ENCODE measurements at places on chromosomes 3 and 15.

DNA sequence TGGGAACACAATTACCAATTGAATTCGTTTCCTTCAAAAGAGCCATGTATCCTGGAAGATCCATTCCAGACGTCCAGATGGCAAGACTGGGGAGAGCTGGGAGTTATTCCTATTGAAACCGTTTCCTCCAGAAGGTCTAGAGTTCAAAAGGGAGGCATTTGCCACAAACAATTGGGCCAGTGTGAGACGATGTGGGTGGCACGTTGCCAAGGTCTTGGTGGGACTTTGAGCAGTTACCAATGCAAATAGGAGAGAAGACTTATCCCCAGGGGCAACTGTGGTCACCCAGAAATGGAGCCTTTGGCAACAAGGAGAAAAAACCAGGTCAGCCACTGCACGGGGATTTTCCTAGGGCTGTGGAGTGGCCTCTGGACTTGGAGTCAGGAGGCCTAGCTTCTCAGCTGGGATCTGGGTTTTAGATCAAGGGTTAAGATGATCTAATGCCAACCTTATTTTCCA, 29.6 kb upstream of the TLE3 start:
- peak; percentile 40 for DNase-seq

GRCh38 chr3:117499189-117499870, 789.8 kb downstream of the TUSC7 start:
- no peak for DNase-seq

DNA sequence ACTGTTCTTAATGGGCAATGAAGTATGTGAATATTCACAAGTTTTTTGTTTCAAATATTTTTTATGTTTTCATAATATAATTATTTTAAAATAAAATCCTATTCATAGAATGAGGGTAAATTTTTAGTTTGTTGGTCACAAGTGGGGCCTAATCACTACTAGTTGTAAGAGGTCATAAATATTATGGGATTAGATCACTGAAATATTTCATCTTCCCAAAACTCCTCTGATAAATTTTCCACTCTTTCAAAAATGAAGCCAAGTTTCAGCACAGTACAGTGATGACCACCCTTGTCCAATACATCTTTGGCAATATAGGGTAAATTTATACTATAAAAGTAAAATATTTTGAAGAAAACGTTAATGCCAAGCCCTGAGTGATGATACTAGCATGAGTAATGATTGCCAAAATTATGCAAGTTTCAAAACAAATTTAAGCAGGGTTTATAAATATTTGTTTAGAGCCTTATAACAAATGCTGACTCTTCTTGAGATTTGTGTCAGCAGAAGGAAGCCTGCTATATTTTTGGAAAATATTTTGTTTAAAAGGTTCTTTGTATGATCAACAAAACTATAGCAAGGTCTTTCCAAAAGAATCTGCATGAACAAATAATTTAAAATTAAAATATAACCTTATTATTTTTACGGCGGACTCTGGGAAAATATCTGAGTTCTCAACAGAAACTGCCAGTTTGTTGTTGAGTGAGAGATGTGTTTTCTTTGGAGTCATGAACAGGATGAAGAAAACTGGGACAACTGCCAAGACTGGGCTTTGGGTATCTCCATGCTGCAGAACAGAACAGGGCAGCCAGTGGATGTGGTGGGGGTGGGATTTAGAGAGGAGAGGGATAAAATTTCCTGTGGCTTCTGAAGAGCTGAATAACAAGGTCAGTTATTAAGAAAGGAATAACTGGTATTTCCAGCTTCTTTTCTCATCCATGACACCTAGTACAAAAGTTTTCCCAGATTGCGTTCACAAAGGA, 17.9 kb upstream of the TM4SF1 start:
- peak; percentile 53 for DNase-seq

GRCh38 chr3:45984331-45985312, 11.0 kb downstream of the FYCO1 start:
- DNase-seq = no peak

DNA sequence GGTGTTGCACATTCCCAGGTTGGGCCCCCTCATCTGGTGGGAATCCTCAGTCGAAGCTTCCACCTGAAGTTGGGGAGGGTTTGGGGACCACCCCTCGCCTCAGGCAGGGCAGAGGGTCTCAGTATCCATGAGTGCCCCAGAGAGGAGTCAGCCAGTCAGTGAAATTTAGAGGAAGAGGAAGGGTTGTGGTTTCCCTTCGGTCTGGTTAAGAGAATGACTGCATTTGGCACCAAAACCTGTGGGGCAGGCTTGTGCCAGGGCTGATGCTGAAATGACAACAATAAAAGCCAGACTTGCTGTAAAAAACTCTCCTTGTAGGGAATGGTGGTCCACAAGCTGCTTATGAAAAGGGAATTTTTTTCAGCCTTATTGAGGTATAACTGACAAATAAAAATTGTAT, 22.6 kb downstream of the LMCD1 start:
- DNase-seq = no peak

DNA sequence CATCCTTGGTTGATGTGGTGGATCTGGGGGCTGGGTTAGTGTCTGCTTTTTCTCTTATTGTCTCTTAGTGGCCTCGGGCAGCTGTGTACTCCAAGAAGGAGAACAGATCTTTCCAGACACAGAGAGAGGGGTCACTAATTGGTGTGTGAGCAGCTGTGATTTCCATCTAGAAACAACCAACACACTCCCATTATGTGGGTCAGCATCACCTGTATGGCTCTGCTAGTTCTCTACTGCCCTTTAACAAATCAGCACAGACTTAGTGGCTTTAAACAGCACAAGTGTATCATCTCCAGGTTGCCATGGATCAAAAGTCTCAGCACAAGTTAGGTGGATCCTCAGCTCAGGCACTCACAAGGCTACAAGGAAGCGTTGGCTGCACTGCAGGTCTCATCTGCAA, 156.8 kb downstream of the LRTM1 start:
- DNase-seq = no peak

- DNase-seq = peak; percentile 95
Measured at GRCh38 chr15:87777054-87777561, 479.4 kb downstream of the NTRK3 start.

- DNase-seq = peak; percentile 57
Measured at GRCh38 chr15:25441111-25441510, 2.3 kb upstream of the UBE3A start.

DNA sequence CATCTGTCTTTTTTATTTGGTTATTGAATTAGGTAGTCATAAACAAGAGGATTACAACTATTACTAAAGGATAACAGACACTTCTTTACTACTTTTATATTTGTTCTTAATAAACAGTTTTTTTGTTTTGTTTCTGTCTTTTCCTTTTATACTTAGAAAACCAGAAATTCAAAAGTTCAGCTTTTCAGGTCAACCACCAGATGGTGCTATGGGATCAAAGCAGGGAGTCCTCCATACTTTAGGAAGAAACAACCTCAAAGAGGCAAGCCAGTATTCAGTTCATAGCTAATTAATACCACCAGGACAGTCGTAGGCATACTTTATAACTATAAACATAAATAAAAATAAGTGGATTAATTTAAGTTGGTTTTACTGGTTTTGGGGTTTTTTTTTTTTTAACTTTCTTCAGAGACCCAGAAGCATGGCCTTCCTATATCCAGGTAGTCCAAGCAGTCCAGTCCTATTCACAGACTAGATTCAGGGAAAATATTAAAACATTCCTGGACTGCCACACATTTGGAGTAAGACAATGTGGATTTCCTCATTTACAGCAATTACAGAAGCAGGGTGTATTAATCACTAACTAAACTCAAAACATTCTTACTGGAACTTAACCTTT, 16.0 kb upstream of the EID1 start:
- peak; percentile 66 for DNase-seq

GRCh38 chr3:128698211-128699047, 27.6 kb upstream of the RAB7A start:
- DNase-seq = peak; percentile 43

- no peak for DNase-seq
Measured at GRCh38 chr3:156513619-156514018, 41.3 kb downstream of the SSR3 start.

DNA sequence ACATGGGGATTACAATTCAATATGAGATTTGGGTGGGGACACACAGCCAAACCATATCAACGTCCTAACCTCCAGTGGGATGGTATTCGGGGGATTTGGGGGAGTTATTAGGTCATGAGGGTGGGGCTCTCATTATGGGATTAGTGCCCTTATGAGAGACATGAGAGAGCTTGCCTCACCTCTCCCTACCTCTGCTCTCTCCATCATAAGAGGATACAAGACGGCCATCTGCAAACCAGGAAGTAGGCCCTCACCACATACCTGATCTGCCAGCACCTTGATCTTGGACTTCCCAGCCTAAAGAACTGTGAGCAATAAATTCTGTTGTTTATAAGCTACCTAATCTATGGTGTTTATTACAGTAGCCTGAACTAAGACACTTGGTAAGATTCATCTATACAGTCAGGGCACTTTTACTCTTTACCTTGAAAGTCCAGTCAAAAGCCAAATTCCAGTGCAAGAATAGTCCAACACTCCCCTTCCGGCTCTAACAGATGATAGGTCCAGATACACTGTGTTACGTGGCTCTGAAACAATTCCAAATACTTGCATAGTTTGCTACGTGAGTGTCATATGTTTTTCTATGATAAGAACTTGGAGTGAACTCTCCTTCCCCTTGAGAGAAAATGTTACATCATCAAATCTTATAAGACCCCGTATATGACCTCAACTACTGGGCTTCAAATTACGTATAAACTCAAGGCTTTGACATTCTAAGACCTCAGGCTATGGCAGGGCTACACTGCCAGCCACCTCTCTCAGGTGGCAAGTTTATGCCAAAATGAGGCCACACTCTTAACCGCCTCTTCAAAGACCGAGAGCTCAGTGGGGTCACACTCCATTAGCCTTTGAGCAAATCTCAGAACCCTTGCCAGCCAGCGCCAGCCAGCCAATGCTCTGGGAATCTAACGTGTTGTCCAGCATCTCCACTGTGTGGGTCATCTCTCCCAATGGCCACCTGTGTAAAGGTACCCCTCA, 129.9 kb downstream of the XXYLT1 start:
- no peak for DNase-seq

DNA sequence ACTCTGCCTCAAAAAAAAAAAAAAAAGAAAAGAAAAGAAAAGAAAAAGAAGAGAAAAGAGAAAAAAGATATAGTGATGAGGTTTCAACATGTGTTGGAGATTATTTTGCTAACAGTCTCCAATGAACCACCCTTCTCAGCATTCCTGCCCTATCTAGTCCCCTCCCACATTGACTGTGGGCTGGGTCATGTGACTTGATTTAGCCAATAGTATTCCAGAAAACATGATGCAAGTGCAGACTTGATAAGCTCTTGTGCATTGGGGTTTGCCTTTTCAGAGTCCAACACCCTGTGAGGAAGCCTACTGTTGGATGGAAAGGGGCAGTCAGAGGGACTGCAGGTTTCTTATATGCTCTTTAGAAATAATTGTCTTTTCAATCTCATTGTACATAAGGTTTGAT, 37.8 kb upstream of the MED12L start:
- DNase-seq = no peak

DNA sequence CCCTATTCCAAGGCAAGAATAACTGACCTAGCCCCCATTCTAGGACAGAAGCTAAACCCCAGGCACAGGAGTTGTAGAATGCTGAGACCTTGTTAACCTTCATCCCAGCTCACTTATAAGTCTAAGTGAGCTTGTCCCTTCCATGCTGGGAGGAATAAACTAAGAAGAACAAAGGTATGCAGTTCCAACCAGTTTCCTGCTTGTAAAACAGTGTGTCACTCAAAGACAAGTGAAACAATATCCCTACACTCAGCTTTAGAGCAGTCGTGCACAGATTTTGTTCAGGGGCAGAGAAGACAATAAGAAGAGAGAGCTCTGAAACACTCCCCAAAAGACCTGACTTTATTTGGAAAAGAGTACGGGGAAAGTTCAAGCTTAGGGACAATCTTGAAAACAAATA, 292.1 kb downstream of the CGGBP1 start:
- peak; percentile 3 for DNase-seq

DNA sequence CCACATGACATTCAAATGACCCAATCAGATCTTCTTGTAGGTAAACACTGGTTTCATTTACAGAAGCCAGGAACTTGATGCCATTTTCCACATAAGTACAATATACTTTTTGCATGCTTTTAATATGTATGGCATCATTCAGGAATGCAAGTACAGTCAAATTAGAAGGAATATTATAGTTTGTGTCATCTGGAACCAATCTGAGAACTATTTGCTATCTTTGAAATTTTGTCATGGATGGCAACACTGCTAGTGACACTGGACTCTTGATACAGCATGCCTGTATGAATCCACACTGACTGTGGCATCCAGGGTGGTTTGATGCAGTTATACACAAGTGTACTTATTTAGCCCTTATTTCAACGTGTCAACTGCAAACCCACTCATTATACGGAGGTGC, 141.6 kb downstream of the EBLN2 start:
- no peak for DNase-seq

DNA sequence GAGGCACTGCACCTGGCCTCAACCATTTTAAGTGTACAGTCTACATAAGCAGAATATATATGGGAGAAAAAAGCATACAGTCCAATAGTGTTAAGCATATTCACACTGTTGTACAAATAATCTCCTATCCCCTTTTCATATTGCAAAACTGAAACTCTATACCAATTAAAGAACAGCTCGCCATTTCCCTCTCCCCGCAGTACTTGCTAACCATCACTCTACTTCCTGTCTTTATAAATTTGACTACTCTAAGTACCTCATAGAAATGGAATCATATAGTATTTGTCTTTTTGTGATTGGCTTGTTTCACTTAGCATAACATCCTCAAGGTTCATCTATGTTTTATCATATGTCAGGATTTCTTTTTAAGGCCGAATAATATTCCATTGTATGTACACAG, 21.6 kb upstream of the TASOR start:
- no peak for DNase-seq

DNA sequence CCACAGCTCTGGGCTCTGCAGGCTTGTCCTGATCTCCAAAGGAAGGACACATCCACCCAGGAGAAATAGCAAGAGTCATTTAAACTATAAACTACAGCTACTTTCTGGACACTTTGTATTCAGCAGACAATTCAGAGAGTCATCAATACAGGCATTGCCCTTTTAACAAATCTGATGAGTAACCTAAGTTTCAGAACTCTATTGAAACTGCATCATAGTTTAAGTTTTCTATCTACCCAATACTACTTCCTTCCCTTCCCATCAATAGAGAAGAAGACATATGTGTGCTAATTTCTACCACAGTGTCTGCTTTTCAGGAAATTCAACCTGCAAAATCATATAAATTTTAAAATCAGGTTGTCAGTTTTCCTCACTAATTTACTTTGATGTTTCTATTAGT, 736.5 kb downstream of the IGSF11 start:
- DNase-seq = no peak

DNA sequence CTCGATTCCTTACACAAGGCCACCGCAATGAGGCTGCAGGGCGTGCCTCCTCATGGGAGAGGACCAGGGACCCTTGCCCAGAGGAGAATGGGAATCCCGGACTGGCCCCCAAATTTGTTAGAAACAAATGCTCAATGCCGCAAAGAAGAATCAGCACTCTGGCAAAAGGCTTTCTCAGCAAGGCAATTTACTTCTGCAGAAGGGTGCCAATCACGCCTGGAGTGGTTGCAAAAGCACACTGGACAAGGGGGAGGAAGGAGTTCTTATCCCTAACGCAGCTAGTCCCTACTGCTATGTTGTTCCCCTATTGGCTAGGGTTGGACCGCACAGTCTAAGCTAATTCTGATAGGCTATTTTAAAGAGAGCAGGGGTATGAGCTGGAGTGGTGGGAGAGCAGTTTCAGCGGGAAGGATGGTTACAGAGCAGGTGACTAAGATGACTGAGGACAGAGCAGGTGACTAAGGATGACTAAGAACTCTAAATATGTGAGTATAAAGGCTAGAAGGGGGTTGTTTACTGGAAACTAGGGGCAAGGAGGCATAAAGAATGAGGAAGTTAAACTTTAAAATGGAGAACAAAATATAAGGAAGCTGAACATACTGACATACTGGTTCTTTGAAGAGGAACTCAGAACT, 48.5 kb downstream of the KATNBL1 start:
- DNase-seq = peak; percentile 91

- peak; percentile 62 for DNase-seq
Measured at GRCh38 chr15:42891569-42891968, 29.0 kb downstream of the TTBK2 start.
